ENCODE measurements at places on chromosomes 16 and 17.

DNA sequence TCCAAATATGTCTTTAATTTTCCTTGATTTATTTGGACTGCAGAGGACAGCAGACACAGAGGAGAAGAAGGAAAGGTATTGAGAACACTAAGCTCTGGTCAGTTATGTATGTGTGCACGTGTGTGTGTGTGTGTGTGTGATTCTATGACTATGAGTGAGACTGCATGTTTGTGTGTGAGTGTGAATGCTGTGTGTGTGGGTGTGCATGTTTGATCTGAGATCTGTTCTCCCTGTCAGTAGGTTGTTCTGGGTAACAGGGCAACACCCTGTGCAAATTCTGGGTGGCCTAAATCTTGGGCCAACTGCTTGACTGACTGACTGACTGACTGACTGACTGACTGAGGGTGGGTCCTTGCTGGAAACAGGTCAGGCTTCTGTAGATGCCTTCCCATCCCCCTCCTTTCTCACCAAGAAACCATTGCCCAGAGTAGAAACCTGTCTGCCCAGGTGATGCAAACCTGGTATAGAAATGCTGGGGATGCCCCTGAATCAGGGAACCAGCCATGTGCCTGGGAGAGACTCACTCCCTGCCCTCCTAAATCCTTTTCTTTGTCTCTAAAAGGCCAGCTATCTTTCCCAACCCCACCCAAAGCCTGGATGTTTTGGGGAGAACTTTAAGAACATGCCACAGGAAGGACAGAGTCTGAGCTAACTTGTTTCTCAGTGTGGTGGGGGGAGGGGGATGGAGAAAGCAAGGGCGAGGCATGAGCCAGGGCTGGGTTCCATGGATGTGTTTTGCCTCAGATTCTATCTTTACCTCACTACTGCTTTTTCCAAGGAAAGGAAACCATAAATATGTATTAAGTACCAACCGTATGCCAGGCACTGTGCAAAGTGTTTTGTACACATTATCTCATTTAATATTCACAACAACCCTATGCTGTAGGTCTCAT is 4.5 kb upstream of the NR1D1 start:
- no peak for DNase-seq

GRCh38 chr16:86905302-86905701 is 327.0 kb downstream of the FOXL1 start:
- no peak for DNase-seq

- no peak for DNase-seq
Observed at GRCh38 chr16:77195411-77195810, 3.8 kb upstream of the SYCE1L start.

DNA sequence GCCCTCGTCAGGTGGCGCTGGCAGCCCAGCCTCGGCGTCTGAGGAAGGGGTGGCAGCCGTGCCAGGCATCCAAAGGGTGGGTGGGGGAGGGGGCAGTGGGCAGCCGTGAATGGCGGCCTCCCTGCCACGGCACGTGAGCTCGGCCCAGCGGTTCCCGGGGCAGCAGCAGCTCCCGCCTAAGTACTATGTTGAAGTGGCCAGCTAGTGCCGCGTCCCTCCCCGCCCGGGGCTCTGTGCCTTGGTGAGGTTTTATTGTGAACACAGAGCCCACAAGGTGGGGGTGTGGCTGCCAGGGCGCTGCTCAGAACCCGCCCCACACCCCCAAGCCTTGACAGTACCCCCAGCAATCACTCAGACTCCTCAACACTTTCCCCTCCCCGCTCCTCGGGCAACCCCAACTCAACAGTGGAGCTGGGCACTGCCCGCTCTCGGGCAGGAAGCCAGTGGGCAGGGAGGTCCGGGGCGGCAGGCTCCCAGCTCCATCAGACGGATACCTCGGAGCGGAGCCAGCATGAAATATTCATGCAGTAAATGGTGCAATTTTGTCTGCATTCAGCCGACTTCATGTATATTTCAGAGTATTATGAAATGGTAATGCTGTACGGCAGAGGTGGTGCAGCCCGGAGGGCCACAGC is 80.4 kb downstream of the ENGASE start:
- DNase-seq: no peak

DNA sequence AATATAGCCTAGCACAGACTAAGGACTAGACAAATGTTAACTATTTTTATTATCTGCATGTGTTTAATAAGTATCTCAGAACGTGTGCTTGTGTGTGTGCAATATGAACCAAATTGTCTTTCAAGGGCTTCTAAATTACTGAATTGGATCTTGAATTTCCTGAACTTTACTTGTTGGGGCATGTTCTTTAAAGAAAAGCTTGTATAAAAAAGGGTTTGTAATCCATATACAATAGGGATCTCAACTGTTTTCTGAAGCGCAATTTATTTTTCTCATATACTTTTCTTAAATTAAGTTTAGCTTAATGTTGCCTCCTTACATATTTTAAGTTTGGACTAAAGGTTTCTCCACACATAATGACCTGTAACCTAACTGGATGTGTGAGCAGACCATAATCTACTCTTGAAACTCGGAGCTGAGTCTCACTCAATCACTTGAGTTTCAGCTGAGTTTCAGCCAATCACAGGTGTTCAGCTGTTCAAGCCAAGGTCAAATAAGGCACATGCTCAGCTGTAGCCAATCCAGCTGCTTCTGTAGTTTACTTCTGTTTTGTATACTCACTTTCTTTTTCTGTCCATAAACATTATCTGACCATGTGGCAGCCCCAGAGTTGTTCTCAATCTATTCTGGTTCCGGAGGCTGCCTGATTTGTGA is 72.3 kb downstream of the CDK5R1 start:
- DNase-seq: no peak

- no peak for DNase-seq
Observed at GRCh38 chr17:76682296-76682695, 28.5 kb downstream of the MXRA7 start.

DNA sequence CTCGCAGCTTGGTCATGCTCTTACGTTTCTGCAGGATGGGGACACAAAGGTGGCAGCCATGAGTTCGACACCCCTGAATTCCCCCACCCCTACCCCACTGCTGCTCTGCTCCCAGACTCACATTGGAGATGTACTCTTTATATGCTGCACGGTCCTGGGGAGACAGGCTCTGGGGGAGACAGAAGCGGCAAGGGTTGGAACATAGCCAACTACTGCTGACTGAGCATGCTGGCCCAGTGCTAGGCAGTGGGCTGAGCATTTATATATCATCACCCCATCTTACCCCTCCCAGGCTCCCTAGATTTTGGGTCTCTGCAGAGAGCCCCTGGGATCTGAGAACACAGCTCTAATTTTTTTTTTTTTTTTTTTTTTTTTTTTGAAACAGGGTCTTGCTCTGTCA is 8.1 kb upstream of the ATXN7L3 start:
- DNase-seq: no peak

- no peak for DNase-seq
Observed at GRCh38 chr16:65069065-65069464, 52.8 kb downstream of the CDH11 start.

GRCh38 chr17:69213059-69213813 is 15.4 kb downstream of the ABCA10 start:
- DNase-seq: no peak

DNA sequence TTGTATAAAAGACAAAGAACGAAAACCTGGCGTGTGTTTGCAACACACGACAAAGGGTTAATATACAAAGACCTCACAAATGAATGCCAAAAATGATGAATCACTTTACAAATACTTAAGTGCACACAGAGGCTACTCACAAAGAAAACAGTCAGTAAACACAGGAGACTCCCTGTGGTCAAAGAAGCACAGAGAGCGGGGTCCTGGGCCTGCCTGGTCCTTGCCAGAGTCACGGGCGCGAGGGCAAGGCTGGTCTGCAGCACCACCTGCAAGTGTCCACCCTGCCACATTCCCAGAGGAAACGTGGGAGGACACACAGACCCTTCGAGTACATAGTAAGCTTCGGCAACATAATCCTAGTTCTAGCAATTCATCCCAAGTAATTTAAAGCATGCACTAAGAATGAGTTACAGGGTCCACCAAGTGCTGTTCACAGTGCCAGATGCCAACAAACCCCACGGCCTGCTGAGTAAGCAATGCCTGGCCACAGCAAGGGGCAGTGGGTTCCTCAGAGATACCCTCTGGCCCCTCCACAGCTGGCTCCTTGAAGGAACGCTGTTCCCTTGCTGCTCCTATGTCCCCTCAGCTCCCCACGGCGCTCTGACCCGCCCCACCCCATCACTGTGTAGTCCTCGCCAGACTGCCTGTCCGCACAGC is 24.6 kb upstream of the FAAP100 start:
- DNase-seq: no peak

DNA sequence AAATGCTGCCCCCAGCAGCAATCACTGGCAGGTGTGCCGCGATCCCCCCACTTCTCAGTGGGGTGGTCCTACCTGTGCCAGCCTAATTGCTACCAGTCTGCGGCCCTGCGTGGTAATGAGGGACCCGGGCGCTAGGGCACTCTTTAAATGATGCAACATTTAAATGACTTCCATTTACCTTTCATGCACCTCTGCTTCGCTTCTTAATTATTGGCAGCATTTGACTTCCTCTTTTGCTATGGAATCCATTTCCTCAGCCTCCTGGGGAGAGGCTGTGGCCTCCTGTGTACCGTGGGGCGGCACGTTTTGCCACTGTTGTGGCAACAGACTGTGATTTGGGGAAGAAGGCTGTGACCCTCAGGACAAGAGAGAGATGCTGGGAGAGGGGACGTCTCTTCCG is 86.1 kb downstream of the RPA1 start:
- no peak for DNase-seq

- DNase-seq: no peak
Observed at GRCh38 chr17:28756049-28756804, 12.4 kb downstream of the TRAF4 start.

DNA sequence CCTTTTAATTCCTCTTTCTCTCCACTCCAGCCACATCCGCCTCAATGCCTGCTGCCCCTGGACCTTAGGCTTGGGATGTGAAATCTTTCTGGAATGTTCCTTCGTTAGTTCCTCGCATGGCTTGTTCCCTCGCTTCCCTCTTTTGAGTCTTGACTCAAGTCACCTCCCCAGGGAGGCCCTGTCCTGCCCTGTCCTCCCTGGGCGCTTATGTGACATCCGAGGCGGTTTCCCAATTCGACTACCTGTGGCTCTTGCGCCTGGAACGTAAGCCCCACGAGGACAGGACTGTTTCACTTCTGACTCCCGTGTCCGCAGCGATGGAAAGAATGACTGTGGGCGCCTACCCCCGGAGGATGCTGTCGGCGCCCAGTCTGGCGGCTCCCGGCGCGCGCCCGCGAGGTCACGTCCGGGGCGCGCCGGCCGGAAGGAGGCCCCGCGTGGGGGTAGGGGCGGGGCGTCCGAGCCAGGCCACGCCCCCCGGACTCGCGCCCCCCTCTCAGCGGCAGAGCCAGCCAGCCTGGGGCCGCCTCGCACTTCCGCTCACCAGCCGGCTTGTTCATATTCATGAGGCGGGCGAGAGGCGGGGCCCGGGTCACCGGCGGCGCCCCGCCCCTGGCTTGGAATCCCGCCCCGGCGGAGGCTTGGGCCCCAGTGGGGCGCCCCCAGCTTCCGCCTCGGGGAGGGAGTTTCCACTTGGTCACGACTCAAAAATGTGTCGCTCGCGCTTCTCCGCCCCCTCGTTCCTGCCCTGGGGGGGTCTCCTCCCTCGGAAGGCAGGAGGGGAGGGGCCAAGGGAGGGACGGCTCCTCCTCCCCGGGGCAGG is 8.4 kb upstream of the GLIS2 start:
- DNase-seq: peak; percentile 97

DNA sequence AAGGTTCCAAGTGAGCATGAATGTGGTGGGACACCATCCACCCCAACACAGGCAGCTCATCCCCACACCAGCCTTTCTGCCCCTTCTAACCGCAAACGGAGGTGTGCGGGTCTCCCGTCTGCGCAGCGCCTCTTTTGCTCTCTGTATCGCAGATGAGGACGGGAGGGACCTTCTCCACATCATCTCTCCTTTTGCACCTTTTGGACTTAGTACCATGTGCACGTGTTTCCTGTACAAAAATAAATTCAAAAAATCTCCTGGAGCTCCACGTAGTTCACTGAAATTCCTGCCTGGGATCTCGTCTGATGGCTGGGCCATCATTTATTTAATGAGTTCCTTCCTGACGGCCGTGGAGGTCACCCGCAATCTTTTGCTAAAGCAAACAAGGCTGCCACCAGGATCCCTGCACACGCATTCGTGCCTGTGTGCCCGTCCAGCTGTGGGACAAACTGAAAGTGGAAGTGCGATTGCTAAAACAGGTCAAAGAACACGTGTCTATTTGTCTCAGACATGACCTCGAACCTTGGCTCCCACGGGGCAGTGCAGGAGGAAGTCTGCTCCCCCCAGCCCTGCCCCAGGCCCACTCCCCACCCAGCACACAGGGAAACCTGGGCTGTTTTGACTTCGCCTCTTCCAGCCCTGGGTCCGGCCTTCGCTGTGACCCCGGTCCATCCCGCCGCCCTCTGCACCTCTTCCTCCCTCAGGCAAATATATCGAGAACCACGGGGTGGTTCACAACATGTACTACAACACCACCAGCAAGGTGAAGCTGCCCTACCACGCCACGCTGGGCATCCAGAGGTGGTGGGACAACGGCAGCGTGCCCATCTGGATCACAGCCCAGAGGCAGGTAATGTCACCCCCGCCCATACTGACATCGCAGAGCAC is 2.3 kb downstream of the ENPP7 start:
- DNase-seq: no peak

Data from activated CD8-positive, alpha-beta memory T cell treated with anti-CD3 and anti-CD28 coated beads, Interleukin-2, amount 50 U/mL, for 48 hours (primary cell).